ENCODE measurements at places on chromosomes 4 and X.

- no peak for DNase-seq
These were observed 79.4 kb downstream of the SYNPO2 start for GRCh38 chr4:118968005-118968404.

DNA sequence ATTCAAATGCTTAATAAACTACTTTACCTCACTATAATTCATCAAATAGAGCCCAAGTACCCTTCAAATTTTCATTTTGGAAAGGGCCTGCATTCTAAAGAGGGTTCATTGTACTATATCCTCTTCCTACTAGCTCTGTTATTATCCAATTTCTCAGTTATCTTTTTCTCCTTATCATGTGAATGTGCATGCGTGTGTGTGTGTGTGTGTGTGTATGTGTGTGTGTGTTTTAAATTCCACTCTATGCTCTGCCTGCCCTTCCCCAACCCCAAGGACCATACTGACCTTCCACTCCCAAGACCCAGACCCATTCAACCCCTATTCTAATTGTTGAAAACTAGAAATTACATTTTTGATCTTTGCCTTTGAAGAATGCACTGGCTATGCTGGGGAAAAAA is 33.3 kb downstream of the CASK start:
- DNase-seq: no peak

- no peak for DNase-seq
These were observed 338.3 kb upstream of the TEX13C start for GRCh38 chrX:124981420-124981819.

DNA sequence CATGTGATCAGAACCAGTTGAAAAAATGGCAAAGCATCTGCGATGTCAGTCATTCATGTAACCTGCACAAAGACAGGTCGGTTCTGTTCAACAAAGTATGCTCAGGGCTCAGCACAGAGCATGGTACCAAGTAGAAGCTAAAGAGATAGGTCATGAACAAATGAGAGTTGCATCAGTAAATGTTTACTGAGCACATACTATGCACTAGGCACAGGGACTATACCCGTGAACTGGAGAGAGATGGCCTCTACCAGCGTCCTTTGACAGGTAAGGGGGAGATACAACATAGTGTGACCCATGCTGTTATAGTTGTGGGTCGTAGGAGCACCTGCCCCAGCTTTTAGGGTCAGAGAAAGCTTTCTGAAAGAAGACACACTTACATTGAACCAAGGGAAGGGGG is 46.7 kb downstream of the PHKA2 start:
- DNase-seq: no peak

DNA sequence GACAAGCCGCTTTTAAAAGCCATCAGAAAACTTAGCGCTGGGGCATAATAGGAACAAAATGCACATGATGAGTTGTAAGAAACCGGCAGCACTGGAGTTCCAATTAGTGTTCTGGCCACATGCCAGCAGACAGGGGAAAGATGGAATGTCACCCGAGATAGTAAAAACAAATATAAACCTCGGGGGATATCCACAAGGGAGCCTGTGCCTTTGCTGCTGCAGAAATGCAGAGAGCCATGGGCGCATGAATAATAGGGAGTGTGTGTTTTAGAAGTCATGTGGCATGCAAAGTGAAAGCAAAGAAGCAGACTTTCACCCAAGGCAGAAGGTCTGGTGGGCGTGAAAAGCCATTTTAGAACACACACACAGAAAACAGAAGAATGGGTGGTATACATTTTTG is 19.1 kb downstream of the GPRASP3 start:
- no peak for DNase-seq

DNA sequence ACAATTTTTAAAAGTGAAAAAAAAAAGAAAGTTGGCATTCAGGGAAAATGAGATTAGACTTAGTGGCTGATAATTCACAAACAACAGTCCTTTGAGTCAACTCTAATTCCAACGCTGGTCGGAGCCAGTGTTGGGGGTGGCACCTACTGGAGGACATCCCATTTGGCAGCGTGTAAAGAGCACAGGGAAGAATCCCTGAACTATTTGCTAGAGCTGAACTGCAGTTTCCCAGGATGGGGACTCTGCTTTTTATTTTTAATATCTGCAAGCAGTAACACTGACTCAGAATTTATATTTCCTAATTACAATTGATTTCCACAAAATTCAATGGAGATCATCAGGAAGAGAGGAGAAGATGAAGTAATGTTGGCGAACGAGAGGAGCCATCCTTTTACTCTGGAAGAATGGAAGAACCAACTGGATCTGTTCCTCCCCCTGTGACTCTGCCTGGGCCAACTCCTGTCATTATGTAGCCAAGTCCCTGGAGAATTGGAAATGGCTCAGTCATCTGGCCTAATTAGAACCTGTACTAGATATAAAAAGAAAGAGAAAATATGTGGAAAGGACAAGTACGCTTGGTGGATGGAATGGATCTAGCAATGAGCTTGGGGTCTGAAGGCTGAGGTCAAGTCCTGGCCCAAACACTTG is 76.7 kb downstream of the IRF2 start:
- DNase-seq: no peak

GRCh38 chr4:84366907-84367306 is 132.2 kb downstream of the NKX6-1 start:
- DNase-seq: no peak

DNA sequence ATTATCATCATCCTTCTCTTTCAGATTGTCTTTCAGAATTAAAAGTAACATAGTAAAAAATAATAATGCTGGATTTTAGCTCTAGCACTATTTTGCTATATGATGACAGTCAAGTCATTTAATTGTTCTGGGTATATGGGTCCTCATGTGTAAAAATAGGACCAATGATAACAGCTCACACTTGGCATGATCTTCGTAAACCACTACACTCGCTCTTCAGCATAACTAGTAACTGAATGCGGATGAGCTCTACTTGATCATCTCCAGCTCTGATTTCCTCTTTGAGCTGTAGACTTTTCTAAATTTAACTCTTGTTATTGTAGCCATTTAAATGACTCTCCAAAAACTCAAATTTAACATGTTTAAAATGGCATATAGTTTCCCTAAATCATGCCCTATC is 831.8 kb upstream of the HS3ST1 start:
- no peak for DNase-seq

GRCh38 chr4:138521809-138522208 is 279.7 kb upstream of the SLC7A11 start:
- no peak for DNase-seq

All from left renal cortex interstitium (tissue), 4 donors.